Activated T-cell treated with anti-CD3 and anti-CD28 coated beads, Interleukin-2, amount 50 U/mL, for 24 hours (primary cell): ENCODE measurements at places on chromosomes 1 and 21.

- peaks cover 5% of the 10 kb centered on the region for H3K4me1 ChIP-seq
- no peaks in the 10 kb centered on the region for H3K36me3 ChIP-seq
- H3K27me3 ChIP-seq: no peaks in the 10 kb centered on the region
- no peak overlapping the region for H3K4me3 ChIP-seq
- H3K27ac ChIP-seq: no peak overlapping the region
- peak; percentile 77 for DNase-seq
Observed at GRCh38 chr1:16082283-16083038, 9.0 kb upstream of the FAM131C start.

DNA sequence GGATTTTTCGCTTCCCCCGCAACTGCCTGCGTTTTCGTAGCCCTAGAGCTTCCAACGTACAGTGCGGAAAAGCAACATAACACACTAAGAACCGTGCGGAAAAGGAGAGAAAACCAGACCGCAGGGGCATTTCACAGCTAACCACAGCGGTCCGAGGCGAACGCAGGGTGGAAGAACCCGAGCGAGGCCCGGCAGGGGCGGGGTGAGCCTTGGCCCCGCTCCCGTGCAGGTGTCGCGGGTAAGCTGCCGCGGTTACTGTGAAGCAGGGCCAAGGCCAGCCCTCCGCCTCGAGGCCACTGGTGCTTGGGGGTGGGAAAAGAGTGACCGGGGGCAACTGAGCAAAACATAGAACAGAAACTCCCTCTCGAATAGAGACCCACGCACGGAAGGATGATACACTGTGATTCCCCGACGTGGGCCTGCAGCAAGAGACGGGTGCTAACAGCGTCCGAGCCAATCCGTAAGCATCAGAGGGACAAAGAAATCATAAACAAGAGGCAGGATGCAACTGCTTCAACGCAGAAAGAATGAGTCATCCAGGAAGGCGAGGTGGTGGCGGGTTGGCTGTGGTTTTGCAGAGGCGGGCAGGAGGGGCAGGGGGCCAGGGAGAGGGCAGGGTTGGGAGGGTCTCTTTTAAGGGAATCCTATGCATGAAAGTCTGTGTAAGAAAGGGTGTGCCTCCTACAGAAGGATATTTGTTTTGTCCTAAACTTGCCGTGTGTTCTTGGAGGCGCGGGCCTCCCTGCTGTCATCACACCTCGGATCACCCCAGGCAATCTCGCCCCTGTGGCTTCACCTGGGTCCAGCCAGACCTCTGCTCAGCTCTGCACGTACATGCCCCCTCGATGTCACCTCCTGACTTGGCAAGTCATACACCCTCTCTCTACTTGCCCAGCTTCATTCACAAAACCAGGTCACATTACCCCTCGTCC, 7.3 kb downstream of the GNG4 start:
- peak overlapping the region; percentile 82 for H3K27ac ChIP-seq
- no peaks in the 10 kb centered on the region for H3K36me3 ChIP-seq
- peaks cover 38% of the 10 kb centered on the region for H3K27me3 ChIP-seq
- peaks cover 32% of the 10 kb centered on the region for H3K4me1 ChIP-seq
- peak; percentile 72 for DNase-seq
- peak overlapping the region; percentile 59 for H3K4me3 ChIP-seq

GRCh38 chr21:46616656-46617055, 11.8 kb upstream of the S100B start:
- H3K36me3 ChIP-seq: no peaks in the 10 kb centered on the region
- H3K27me3 ChIP-seq: no peaks in the 10 kb centered on the region
- no peak overlapping the region for H3K27ac ChIP-seq
- no peak for DNase-seq
- H3K4me1 ChIP-seq: peaks cover 26% of the 10 kb centered on the region

- no peak overlapping the region for H3K4me3 ChIP-seq
- no peaks in the 10 kb centered on the region for H3K36me3 ChIP-seq
- no peak for DNase-seq
- no peak overlapping the region for H3K27ac ChIP-seq
- no peaks in the 10 kb centered on the region for H3K27me3 ChIP-seq
Observed at GRCh38 chr1:90045853-90046563, 51.1 kb downstream of the ZNF326 start.

DNA sequence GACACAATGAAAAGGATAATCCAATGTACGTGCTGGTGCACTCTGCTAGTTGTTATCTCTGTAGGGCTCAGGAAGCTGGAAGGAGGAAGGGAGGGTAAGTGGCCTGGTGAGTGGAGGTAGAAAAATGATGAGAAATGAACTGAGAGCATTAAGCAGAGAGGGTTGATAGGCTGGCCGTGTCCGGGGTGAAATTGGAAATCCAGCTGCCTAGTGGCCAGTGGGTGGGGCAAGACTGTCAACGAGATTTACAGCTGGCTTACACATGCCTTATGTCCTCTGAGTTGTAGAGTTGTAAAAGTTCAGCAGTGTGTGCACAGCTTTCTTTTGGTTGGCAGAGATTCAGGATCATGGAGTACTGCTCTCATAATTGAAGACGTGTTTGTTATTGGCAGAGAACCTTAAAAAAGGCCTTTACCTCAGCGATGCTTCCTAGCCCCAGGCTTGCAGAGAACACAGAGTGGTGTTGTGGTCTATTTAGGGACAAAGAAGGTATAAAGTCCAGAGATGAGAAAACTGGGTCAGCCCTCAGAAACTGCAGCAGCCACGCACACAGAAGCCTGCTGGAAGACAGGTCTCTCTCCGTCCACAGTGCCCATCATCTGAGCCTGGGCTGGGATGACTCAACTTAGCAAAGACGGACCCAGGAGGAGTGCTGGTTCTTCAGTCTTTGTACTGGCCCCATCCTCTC, 132.4 kb downstream of the EDEM3 start:
- no peaks in the 10 kb centered on the region for H3K36me3 ChIP-seq
- DNase-seq: no peak
- no peaks in the 10 kb centered on the region for H3K4me1 ChIP-seq
- no peak overlapping the region for H3K4me3 ChIP-seq
- H3K27me3 ChIP-seq: peaks cover 4% of the 10 kb centered on the region

- peaks cover 40% of the 10 kb centered on the region for H3K4me1 ChIP-seq
- DNase-seq: peak; percentile 46
- no peak overlapping the region for H3K4me3 ChIP-seq
- no peak overlapping the region for H3K27ac ChIP-seq
- no peaks in the 10 kb centered on the region for H3K27me3 ChIP-seq
Observed at GRCh38 chr1:40630488-40631223, 34.8 kb downstream of the RIMS3 start.
